Activated T-cell treated with anti-CD3 and anti-CD28 coated beads, Interleukin-2, amount 50 U/mL, for 48 hours (primary cell): ENCODE measurements at places on chromosomes 11 and 22.

- DNase-seq = no peak
Observed at GRCh38 chr11:134438542-134439537, 26.8 kb upstream of the B3GAT1 start.

- no peak for DNase-seq
Observed at GRCh38 chr11:110728883-110729282, 16.6 kb upstream of the ARHGAP20 start.

- DNase-seq = no peak
Observed at GRCh38 chr11:116534270-116534975, 238.4 kb downstream of the BUD13 start.

GRCh38 chr11:70517988-70518907 lies 119.9 kb downstream of the CTTN start:
- DNase-seq = no peak

DNA sequence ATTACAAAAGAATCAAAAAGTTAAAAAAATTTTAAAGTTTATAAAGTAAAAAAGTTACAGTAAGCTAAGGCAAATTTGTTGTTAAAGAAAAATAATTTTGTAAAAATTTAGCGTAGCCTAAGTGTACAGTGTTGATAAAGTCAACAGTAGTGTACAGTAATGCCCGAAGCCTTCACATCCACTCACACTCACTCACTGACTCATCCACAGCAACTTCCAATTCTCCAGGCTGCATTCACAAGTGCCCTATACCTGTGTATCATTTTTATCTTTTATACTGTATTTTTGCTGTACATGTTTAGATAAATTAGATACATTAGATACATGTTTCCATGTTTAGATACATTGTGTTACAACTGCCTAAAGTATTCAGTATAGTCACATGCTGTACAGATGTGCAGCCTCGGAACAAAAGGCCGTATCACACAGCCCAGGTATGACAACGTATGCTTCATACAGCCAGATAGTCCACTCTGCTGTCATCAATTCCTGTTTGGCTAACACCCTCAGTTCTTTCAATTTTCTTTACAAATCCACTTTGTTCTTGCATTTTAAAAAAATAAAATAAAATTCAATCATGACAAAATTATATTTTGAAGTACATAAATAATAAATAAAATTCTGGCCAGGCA lies 80.7 kb downstream of the RBFOX2 start:
- DNase-seq = no peak

GRCh38 chr22:39152511-39153219 lies at the start of gene CBX7:
CBX7 (minus strand) TSS chr22:39152680; CDS start chr22:39152444, 236 bp downstream.
- DNase-seq = peak; percentile 99

DNA sequence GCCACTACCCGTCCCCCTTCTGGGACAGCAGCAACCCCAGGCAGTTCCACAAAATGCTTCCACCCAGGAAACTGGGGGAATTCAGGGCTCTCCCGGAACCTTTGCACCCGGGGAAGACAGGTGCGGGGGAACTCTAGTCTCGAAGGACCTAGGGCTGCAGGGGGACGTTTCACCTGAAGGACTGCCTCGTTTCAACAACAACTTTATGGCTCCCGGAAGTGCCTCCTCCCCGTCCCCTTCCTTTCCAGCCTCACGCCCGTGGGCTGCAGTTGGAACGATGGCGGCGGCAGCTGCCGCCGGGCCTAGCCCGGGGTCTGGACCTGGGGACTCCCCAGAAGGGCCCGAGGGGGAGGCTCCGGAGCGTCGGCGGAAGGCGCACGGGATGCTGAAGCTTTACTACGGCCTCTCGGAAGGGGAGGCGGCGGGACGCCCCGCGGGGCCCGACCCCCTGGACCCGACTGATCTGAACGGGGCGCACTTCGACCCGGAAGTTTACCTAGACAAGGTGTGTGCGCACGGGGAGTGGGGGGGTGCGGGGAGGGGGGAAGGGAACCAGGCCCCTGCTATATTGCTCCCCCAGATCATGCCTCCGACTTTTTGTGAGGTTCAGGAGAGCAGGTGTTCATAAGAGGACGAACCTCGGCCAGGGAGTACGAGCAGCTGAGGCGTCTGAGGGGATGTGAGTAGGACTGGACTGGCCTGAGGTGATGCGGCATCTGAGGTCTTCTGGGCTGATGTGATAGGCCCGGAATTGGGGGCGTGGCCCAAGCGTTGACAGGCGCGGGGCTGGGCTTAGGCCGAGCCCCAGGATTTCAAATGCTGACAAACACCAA lies at the start of gene VPS51:
Gene VPS51, plus strand, starts transcription at position 241 of the 833 bp plus-strand sequence. Its CDS starts 37 bp downstream, at position 278.
- peak; percentile 89 for DNase-seq

DNA sequence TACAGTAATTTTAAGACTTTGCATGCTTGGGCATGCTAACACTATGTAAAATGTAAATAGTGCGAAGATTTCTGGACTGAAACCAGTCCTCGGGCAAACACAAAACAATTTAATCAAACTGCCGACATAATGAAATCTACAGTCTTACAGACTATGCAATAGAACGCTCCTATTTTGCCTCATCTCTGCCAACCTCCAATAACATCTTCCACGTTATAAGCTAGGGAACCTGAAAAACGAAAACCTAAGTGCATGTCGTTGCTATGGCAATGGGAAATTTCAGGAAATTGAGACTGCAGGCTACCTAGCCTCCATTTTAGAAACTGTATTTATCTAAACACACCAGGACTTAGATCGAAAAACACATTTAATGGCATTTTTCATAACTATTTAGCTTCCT lies 1.1 kb downstream of the CSTF3 start:
- no peak for DNase-seq

DNA sequence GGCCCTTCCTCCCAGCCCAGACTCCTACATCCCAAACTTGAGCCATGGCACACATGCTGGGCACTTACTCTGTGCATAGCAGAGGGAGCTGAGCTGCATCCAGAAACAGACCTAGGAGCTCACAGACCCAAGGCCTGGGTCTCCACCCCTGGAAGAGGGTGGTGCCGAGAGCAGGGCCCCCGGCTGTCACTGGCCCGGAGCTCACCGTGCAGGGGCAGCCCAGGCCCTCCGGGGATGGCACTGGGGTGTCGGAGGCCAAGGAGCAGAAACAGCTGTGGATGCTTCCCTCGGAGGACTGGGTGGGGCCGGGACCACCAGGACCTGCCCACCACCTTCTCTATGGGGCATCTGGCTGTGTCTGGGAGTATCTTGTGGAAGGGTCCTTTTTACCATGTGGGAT lies 4.3 kb upstream of the APOBEC3A start:
- no peak for DNase-seq

GRCh38 chr22:23187871-23188700 lies 7.8 kb downstream of the BCR start:
- no peak for DNase-seq

- no peak for DNase-seq
Observed at GRCh38 chr11:86294026-86294425, 8.0 kb upstream of the HIKESHI start.

- no peak for DNase-seq
Observed at GRCh38 chr11:8333811-8334401, 70.2 kb upstream of the LMO1 start.

GRCh38 chr11:67382276-67383136 lies 9.1 kb upstream of the CLCF1 start:
- DNase-seq = peak; percentile 92

GRCh38 chr11:39990421-39990831 lies 1469.0 kb downstream of the LRRC4C start:
- DNase-seq = no peak

GRCh38 chr11:101949680-101950220 lies 33.4 kb upstream of the ANGPTL5 start:
- DNase-seq = no peak

DNA sequence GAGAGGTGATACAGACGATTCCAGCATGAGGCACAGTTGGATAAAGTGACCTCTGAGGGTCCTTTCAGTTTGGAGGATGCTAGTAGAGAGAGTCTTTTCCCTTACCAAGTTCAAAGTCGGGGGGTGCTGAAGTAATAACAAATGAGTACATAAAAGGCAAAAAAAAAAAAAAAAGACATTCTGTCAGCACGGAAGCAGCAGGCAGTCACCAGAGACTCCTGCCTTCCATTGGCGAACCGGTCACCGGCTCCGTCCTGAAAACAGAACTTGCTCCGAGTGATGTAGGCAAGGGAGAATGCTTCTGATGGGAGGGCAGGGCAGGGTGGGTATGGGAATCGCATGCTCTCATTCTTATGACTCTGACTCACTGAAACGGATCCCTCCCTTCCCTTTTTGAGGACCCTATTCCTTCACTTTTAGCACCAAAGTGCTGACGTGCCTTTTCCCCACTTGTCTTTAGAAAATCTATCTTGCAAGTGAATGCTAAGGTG lies 65.9 kb downstream of the PRR5L start:
- DNase-seq = no peak

DNA sequence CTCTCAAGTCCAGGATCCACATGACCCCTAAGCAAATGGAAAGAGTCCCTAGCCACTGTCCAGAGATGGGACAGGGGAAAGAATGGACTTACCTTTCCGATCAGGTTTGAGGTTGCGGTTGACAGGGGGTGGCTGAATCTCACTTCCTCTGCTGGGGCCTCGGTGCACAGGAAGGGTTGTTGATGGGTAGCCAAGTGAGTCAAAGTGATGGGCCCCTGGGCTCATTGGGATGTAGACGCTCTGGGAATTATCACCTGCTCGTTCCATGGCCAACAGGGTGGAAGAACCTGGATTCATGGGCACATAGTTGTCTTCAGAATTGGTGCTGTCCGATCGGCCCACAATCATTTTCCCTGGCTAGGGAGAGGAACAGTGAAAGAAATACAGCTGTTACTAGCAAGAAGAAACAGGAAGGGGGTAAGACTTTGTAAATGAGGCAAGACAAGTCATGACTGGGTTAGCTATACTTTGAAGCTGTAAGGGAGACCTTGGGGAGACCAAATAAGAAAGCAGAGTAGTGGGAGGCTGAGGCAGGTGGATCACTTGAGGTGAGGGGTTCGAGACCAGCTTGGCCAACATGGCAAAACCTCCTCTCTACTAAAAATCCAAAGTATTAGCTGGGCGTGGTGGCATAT lies 34.7 kb downstream of the USP35 start:
- DNase-seq = no peak
